ENCODE measurements at places on chromosomes 12 and 14.

DNA sequence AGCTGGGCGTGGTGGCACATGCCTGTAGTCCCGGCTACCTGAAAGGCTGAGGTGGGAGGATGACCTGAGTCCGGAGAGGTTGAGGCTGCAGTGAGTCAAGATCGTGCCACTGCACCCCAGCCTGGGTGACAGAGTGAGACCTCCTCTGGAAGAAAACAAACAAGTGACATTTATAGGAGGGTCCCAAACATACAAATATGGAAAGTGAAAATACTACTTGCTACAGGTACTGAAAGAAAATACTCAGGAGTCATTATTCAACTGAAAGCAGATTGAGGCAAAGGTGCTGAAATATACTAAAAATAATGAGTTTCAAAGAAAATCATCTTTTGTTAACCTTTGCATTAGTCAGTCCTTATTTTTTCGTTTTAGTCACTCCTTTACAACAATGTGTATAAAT is 53.5 kb downstream of the ETV6 start:
- no peak for DNase-seq

DNA sequence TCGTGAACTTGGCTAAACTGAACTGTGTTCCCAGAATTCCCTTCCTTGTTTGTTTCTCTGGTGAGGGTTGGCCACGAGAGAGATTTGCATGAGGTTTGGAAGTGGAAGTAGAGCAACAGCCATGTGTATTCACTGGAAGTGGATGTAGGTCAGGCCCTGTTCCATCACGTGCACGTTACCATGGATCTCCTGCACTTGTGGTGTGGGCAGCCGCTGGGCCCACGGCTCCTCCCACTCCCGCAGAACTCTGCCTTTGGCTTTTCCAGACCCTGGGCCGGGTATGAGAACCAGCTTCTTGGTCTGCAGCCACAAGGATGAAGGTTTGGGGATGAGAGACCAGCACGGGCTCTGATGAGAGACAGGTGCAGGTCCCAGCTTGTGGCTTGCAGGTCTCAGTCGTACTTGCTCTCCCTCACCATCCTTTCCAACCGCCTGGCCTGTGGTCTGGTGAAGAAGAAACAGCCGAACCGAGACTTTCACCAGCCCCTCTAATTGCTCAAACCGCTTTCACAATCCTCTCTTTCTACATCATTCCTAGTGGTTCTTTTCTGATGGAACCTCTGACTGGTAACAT is 94.9 kb downstream of the DUSP16 start:
- no peak for DNase-seq

GRCh38 chr12:77796775-77797174 is 33.9 kb upstream of the NAV3 start:
- DNase-seq = no peak

DNA sequence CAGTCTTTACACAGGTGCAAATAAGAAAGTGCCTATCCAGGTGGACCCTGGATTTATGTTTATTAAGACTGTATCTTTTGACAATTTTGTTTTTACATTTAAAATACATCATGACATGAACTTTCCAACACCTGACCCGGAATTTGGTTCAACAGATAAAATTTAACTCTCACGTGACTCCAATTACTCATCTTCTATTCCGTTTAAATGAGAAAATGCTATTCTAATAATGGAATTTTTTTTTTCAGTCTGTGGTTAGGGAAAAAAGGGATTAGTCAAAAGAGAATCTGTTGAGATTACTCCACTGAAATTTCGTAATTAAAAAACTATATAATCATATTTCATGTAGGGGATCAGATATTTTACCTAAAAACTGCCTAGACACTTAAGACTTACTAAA is 11.1 kb downstream of the VPS37B start:
- DNase-seq = no peak

DNA sequence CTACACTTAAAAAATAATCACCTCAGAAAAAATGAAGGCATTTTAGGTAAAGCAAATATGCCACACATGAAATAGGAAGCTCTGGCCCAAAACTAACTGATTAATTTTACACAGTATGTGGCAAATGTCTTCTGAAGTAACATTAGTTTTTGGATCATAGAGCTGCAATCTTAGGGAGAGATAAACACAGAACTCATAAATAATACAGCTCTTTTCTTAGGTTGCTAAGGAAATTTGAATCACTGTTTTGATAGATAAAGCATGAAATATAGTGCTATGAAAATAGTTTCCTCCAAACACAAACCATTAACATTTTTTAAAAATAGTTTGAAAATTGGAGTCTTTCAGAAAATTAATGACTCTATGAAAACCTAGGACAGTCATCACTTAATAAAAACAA is 15.0 kb downstream of the RASSF9 start:
- DNase-seq = no peak

DNA sequence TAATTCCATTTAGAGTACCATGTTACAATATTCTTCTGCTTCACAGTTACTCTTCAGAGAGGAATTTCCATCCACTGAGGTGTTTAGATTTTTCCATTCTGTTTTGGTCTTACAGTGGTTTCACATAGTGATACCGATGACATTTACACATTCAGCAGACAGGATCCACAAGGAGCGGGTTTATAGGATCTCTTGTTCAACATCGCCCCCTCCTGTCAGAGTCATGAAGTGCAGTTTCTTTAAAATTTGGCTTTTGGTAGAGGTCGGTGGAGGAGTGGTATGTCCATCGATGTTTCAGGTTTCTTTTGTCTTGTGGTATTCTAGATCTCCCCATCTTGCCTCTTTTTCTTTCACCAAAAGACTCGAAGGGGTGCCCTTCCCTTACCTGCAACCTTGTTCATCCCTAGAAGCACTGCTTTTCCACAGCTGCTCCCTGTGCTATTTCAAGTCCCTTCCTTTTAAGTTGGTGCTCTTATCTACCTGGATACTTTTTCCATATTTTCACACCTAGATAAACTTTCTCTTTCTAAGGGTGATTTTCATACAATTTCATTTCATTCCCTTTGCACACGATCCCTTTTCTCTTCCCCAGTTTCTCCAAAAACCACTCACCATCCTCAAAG is 181.3 kb downstream of the ITPR2 start:
- no peak for DNase-seq

- DNase-seq = no peak
These were observed 12.7 kb upstream of the RAN start for GRCh38 chr12:130859161-130859560.

- no peak for DNase-seq
These were observed 3.0 kb upstream of the PIGH start for GRCh38 chr14:67602995-67603545.

DNA sequence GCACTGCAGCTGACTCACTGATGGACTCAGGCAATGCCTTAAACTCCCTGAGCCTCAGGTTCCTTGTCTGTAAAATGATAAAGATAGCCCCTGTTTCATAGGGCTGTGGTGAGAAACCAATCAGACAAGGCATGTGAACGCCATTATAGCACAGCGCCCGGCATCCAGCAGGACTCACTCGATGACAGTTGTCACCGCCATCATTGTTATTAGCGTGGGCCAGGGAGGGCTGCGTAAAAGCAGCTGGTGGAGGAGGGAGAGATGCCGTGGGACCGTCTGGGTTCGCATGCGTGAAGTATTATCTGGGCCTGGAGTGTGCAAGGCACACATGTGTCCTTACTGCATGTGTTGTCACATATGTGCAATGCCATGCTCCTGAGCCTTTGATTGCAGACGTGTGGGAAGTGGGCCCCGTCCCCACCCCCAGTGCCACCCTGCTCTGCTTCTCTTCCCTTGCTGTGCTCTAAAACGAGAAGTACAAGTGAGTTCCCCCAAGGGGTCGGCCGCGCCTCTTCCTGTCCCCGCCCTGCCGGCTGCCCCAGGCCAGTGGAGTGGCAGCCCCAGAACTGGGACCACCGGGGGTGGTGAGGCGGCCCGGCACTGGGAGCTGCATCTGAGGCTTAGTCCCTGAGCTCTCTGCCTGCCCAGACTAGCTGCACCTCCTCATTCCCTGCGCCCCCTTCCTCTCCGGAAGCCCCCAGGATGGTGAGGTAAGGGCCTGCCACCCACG is at the start of gene PTPN6:
TSS of gene PTPN6 (plus strand) at position 546 of the 730 bp plus-strand sequence. CDS start at position 703, 157 bp downstream.
- no peak for DNase-seq

DNA sequence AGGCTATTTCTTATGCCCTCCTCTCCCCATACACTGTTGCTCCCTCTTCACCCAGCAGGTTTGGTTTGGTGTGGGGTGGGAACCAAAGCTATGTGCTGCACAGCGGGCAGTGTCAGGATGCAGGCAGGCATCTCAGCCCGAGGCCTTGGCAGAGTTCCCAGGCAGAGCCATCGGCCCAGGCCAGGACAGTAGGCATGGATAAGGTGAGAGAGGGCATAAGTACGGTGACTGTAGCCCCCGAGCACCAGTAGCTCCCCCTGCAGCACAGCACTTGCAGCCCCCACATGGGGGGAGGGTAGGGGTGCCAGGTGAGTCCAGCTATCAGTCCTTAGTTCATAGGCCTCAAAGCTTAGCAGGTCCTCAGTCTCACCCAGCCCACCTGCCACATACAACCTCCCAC is 7.2 kb downstream of the KLHL33 start:
- no peak for DNase-seq

- no peak for DNase-seq
These were observed 47.1 kb downstream of the MDM2 start for GRCh38 chr12:68855111-68855510.

DNA sequence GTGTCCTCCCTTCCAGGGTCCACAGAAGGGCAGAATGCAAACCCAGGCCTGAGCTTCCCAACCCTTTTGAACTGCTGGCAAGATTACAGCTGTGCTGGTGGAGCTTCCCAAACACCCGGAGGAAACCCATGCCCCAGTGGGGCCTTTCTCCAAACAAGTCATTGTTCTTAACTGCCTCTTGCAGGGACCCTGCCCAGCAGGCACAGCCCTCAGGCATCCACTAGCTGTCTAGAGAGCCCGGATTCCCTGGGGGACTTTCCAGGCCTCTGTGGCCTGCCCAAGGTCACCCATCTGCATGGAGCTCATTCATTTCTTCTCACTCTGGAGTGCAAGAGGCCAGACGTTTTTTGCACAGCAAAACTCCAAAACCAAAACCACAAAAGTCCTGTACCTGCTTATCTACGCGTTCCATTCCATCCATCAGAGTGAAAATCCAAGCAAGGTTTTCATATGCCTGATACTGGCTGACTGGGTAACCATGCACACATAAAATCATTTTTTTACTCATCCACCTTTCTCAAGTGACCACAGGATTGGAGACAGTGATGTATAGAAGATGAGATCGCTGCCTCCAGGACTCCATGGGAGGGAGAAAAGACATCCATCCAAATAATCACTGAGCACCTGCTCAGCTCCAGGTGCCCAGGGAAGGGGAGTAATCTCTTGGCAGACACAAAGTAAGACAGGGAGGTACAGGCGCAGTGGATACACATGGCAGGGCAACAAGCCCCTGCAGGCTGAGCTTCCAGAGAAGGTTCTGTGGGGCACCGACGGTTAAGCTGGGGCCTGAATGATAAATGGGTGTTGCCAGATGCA is 17.2 kb upstream of the BDKRB2 start:
- no peak for DNase-seq

DNA sequence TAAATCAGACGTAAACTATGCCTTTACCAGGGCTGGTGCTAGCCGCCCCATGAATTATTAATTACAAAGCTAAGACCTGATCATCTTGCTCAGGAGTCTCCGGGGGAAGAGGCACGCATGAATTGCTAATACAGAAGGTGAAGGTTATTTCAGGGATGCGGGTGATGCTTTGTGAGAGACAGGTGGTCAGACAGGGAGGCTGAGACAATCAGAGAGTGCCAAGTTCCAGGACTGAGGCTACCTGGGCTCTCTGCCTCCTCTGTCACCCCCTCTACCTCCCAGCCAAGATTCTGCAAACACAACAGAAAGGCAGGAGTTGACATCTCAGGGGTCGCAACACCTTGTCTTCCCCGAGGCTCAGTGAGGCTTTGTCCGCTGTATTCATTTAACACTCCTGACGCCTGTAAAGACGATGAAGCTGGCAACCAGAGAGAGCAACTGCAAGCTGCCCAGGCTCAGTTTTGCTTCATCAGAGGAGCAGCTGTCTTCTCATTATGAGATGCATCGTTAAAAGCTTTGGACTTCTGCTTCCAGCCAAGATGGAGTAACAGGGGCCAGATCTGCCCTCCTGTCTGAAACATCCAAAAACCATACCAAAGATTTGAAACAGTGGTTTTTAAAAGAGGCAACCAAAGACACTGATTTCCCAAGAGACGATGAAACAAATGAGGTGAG is 46.6 kb downstream of the PRIMA1 start:
- no peak for DNase-seq

DNA sequence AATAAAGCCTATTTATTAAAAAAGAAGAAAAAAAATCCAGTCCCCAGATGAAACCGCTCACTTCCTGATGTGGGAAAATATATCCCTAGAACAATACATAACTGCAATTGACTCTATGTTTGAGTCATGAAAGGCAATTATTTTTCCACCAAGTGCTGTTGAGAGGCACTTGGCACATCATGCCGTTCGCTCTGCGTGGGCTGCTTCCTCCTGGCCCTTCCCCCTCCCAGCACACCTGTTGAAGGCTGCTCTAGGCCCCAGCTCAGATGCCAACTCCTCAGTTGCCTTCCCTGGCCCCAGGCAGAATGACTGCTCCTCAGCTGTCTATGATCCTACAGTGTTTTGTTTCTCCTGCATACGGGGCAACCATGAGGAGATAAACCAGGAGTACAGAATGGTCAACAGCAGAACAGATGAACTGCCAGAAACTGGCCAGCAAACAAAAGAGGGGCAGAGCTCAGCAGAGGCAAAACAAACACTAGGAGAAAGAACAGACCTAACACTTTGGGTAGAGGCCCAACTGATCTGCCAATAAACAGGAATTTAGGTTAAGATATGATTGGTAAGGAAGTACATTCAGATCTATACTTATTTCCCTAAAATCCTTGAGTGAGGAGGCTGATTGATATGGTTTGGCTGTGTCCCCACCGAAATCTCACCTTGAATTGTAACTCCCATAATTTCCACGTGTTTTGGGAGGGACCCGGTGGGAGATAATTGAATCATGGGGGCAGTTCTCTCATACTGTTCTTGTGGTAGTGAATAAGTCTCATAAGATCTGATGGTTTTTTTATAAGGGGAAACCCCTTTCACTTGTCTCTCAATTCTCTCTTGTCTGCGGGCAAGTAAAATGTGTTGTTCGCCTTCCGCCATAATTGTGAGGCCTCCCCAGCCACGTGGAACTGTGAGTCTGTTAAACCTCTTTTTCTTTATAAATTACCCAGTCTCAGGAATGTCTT is 58.6 kb downstream of the SLC38A1 start:
- no peak for DNase-seq

GRCh38 chr12:104115587-104115975 is 22.4 kb downstream of the NFYB start:
- DNase-seq = no peak

DNA sequence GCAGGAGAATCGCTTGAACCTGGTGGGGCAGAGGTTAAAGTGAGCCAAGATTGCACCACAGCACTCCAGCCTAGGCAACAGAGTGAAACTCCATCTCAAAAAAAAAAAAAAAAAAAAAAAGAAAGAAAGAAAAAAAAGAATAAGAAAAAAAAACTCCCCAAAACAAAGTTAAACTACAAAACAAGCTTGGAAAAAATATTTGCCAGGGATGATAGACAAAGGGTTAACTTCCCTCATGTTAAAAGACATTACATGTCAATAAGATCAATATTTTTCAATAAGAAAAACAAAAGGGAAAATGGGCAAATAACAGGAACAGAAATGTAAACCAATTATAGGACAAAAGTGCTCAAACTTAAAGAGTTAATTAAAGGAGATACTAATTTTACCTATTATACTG is 26.4 kb upstream of the HIGD1C start:
- no peak for DNase-seq

Measured in mesenteric fat pad (tissue), 1 donor.